ENCODE measurements at places on chromosomes 4 and X.

DNA sequence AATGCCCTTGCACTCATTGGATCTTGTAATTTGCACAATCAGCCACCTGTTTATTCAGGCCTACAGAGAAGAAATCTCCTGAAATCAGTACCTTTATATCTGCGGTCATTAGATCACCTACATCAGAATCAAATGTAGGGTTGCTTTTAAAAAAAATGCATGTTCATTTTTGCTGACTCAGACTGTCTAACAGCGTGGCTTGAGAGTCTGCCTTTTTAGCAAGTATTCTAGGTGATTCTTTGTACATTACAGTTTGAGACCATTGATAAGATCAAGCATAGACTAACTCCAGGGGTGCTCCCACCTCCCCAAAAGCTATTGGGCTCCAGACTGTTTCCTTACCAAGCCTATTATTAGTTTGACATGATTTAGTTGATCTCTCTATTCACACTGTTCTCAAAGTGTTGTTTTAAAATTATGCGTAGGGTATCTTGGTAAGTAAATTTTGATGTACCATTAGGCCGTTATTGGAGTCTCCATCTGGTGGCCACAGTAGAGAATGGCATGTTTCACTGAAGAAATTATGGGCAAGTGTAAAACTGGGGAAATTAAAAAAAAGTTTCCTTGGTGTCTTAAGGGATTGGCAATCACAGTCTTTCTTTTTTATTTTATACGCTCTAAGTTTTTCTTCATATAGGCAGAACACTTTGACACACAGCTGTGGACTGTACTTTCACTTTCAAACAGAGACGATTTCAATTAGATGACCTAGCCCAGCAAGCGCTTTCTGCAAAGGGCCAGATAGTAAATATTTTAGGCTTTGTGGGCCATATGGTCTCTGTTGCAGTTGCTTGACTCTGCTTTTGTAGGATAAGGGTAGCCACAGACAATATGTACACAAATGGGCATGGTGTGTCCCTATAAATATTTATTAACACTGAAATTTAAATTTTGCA is 33.7 kb upstream of the MSL3 start:
- DNase-seq, result peak; percentile 28

GRCh38 chrX:39725928-39726619 is 371.7 kb downstream of the BCOR start:
- DNase-seq, result no peak

GRCh38 chrX:107894038-107894437 is 68.4 kb downstream of the MID2 start:
- DNase-seq, result peak; percentile 1

DNA sequence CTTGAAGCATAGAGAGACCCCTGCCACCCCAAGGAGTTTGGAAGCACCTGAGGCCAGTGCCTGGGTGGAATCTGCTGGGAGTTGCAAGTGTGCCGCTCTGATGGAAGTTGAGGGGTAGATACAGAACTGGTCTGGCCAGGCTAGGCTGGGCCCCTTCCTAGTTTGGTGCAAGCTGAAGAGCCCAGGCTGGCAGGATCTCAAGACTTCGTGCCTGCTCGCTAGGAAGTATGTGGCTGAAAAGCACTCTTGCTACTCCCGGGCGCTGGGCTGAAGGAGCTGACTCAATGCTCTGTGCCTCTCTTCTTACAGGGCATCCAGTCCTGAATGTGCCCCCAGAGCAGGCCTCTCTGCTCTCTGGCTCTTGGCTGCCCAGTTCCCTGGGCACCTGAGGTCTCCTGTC is 51.7 kb upstream of the PJA1 start:
- no peak for DNase-seq

- no peak for DNase-seq
Measured at GRCh38 chr4:4864940-4865704, 5.7 kb downstream of the MSX1 start.

- no peak for DNase-seq
Measured at GRCh38 chr4:183356173-183356830, 34.1 kb upstream of the CLDN24 start.

- DNase-seq, result peak; percentile 53
Measured at GRCh38 chr4:20916106-20916505, 215.8 kb downstream of the PACRGL start.

GRCh38 chr4:95985791-95986550 is 146.1 kb downstream of the PDHA2 start:
- no peak for DNase-seq

DNA sequence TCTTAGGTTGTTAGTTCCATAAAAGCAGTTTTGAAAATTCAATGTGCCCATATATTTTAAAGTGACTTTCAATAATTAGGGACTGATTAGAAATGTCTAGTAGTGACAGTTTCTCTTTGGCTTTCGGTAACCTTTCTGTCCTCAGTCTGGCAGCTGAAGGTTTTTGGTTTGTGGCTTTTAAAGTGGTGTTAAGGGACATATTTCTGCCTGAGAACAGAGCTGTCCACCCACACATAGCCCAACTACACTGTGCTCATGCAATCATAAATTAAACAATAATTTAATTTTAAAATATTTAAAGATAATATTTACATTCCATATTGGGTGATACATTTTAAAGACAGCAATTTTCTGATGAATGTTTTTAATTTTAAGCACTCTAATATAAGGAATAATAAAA is 335.0 kb upstream of the TENM3 start:
- DNase-seq, result no peak

DNA sequence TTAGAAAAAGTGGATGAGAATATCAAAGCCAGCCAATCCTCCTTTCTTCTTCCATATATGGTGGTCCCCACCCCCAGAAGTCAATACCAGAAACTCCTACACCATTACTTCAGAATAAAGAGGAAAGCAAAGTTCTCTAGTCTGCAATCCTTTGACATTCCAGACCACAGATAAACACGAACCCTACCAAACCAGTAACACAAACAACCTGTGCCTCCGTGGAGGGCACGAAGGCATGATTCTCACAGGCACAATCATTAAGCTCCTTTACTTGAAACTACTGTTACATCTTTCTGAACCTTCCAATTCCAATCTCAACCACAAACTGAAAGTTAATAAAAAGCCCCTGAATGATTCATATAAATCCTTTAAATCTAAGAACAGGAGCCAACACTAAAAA is 16.3 kb downstream of the MAML3 start:
- no peak for DNase-seq

DNA sequence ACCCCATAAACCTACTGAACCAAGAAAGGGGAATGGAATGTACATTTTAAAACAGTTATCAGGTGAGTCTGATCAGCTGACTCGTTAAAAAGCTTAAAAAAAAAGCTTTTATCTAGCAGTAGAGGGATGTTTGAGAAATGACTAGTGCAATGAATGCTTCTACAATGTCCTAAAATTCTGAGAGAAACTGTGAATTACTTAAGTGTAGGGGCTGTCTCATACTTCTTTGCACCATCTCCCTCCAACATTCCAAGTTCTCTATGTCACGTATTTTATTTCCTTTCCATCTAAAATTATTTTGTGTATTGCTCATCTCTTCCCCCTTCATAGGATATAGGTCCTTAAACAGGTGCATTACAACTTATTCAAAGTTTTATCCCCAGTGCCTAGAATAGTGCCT is 11.9 kb upstream of the AREG start:
- no peak for DNase-seq

GRCh38 chr4:141912831-141913230 is 276.4 kb downstream of the IL15 start:
- no peak for DNase-seq

DNA sequence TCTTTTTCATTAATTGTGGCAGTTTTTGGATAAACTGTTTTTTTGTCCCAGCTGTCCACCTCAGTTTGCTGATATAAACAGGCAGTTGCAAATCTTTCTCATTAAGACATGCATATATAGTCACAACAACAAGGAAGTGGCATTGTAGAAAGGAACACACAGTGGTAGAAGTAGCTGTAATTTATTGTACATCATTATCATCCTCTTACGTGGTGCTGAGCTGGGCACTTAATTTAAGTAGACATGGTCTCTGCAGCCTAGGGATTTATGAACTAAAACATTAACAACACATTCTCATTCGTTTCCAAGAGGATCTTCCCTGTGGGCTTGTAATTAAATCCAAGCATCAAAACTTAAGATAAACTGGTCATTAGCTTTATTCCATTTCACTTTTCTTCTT is 500.2 kb downstream of the INPP4B start:
- no peak for DNase-seq

GRCh38 chrX:22057667-22058066 is 25.5 kb downstream of the PHEX start:
- no peak for DNase-seq

DNA sequence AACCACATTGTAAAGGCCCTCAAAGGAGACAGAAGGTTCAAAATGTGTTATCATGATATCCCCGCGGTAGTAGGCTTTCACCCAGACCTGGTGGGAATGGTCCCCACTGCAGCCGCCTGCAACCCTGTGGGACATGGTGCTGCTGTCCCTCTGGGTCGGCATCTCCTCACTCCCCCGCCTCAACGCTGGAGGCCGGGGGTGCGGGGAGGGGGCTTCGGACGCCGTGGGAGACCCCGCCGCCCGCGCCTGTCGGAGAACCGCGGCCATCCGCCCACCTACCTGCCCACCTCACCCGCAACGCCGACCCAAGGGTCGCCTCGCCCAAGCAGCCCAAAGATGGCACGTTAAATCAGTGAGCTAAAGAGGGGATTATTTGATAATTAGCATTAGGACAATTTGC is 11.2 kb upstream of the ARMCX1 start:
- no peak for DNase-seq

DNA sequence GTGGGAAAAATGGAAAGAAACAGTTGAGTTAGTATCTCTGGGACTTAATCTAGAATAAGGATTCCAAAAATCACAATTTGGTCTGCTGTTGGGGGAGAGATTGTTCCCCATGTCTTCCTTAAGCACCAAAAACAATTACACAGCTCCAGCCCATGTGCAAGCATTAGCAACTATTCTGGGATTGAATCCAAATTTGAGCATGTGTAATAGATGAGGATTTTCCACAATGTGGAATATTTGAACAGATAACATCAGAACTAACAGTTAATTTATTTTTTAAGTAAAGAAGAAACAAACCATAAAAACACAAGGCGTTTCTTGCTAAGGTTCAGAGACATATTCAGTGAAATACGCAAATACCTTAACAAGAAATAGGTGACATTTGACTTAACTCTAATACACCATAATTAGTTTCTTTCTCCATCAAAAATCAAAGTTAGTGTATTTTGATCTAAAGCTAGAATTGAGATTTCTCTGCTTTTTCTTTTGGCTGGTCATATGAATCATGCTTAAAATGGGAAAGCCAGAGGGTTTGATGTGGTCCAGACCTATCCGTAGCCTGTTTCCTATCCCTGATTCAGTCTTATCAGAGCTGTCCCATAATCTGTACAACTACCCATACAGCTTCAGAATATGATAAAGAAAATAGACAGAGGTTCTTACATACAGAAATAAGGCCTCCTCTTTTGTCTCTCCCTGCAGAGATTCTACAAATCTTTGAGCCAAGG is 413.4 kb downstream of the PACRGL start:
- no peak for DNase-seq

- no peak for DNase-seq
Measured at GRCh38 chr4:121112530-121112929, 40.2 kb upstream of the NDNF start.

DNA sequence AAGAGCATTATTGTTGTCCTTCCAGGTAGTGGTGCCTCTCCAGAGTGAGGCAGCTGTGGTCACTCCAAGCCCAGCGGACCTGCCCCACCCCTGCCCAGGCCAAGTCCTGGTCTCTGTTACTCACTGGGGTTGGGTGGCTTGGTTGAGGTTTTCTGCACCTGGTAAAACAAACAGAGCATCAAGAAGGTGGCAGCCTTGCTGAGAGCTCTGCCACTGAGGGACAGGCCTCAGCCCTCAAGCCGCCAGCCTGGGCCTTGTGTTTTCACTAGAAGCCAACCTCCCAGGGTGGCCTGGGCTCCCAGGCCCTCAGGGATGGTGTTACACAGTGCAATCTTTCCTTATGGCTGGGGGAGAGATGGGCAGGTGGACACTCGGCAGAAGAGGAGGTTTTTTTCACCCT is 182.7 kb downstream of the BCOR start:
- DNase-seq, result no peak

DNA sequence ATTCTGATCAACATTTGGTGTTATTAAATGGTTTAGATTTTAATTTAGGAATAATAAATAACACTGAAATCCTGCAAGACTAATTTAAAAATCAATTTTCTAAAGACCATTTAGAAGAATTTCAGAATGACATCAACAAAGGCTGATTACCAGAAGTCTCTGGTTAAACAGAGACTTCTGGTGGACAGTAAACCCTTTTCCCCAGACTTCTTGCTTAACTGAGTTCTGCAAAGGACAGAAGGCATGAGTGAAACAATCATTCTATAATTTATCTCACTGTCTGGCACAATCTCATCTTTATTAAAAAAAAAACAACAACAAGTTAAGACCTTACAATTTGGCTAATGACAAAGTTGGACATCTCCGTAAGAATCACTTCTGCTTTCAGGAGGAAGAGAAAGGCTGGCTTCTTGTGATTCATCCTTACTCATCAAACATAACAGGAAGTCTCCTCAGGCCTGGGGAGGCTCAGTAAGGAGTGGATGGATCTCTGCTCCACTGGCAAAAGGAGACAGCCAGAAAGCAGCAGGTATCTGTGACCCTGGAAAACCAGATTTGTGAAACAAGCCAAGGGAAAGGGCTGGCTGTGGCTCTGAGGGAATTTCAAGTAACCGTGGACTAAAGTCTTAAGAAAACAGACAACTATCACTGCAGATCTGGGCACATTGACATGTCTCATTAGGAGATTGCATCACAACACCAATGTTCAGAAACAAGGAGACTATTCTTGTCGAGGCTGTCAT is 908 bp upstream of the TLR6 start:
- DNase-seq, result peak; percentile 39

DNA sequence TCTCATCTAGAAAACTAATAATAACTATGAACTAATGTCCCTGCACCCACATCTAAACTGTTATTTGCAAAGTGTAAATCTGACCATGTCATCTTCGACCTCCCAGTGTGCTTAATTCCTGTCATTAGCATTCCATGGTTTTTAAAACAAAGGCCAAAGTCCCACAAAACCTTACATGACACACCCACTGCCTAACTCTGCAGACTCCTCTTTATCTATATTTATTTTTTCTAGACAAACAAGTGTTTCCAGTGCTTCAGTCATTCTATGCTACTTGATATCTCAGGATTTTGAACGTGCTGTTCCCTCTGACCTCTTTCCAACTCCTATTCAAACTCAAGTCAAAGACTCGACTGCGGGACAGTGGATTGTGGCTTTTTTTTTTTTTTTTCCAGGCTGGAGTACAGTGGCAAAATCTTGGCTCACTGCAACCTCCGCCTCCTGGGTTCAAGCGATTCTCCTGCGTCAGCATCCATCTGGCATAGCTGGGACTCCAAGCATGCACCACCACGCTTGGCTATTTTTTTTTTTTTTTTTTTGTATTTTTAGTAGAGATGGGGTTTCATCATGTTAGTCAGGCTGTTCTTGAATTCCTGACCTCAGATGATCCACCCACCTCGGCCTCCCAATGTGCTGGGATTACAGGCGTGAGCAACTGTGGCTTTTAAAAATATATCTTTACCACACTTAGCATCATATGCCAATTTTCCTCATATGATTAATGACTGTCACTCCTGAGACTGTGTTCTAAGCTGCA is 1511.0 kb downstream of the ARAP2 start:
- DNase-seq, result no peak
